Activated CD8-positive, alpha-beta memory T cell treated with anti-CD3 and anti-CD28 coated beads for 4 hours (primary cell): ENCODE measurements at places on chromosomes 1 and 21.

GRCh38 chr1:85579622-85580021, 939 bp upstream of the CCN1 start:
- no peak for DNase-seq

DNA sequence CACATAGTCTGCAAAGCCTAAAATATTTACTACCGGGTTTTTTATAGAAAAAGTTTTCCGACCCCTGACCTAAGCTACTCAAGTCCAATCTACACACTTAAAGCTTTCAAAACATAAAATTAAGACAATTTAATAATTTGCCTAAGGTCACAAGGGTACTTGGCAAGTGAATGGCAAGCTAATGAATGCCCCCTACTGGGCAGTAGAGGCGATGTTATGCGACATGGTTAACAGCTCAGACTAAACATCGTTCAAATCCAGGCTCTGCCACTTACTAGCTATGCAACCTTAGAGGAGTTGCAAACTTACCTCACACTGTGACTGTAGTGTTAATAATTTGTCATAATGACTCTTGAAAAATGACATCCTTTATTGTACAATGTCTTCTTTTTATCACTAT, 317.2 kb upstream of the NFIA start:
- DNase-seq, result no peak

DNA sequence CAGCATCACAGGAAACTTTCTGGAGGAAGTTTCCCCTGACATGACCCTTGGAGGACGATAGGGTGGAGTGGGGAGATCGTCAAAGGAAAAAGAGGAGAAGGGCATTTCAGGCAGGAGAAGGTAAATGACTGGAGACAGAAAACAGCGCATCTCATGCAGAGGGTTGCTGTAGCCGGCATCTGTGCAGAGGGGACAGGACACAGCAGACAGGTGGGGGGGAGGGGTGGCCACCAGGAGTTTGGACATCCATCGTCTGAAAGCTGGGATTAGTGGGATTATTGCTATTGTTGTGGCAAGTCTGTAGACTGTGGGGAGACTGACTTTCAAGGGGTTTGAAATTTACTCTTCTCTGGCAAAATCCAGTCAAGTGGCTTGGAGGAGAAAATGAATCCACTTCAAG, 463.9 kb downstream of the OMA1 start:
- DNase-seq, result no peak

GRCh38 chr1:188027613-188028012, 1198.9 kb downstream of the PLA2G4A start:
- no peak for DNase-seq

DNA sequence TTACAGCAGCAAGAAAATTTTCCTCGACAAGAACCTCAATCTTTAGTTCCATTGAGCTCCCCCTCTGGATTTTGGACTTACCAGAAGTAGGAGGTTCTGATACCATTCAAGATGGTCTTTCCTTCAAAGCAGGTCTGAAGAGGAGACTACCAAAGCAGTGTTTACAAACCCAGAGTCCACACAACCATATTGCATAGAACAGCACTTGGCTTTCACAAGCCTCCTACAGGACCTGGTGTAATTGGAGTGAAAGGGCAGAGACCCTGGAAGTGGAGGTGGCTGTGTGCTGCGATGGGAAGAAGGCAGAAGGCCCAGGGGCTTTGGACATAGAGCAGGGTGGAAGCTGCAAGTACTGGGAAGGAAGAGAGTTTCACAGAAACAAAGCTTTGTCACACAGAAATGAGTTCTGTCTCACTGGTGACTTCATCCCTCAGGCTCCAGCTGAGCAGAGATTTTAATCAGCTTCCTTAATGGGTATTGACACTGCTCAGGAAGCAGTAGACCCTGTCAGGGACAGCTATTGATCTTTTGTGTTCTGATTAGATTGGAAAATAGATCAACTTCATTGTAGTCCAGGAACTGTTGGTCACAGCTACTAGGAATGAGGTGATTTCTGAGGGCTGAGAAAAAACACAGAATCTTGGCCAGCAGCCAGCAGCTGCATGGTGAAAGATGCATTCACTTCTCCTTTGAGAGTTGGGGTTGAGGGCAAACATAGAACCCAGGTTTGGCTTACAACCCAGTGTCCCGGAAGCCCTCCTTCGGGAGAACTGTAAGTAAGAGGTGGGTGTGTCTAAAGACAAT, 124.0 kb downstream of the SYT2 start:
- no peak for DNase-seq

DNA sequence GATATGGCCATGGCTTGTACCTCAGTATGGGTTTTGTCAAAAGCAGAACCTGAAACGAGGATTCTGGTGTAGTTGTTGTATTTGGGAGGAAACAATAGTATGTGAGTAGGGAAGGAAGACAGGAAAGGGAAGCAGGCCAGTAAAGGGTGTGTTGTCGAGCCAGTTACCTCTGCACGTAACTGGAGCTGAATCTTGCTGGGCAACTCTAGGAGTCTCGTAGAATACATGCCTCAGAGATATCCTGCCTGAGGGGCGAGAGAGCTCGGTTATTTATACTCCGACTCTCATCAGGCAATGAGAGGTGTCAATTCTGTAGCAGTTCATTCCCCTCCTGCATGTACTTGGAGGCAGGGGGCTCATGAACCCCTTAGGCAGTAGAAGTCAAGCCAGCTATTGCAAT, 45.9 kb upstream of the KIF26B start:
- DNase-seq, result no peak

- no peak for DNase-seq
Observed at GRCh38 chr1:89608319-89608983, 24.5 kb upstream of the LRRC8C start.

DNA sequence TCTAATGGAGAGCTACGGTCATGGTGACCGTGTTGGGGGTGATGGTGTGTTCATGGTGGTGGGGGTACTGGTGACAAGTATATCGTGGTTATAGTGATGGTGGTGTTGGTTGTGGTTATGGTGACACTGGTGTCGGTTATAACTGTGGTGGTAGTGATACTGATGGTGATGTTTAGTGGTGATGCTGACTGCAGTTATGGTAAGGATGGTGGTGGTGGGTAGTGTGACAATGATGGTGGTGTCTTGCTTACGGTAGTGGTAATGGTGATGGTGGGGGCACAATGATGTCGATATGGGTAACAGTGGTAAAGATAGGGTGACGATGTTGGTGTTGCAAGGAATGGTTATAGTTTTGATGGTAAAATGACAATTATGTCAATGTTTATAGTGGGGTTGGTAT, 98.9 kb upstream of the SLC2A1 start:
- no peak for DNase-seq

GRCh38 chr21:46154155-46154954, 1.0 kb downstream of the FTCD start:
- DNase-seq, result no peak

- DNase-seq, result no peak
Observed at GRCh38 chr1:226372885-226373284, 35.0 kb downstream of the PARP1 start.

DNA sequence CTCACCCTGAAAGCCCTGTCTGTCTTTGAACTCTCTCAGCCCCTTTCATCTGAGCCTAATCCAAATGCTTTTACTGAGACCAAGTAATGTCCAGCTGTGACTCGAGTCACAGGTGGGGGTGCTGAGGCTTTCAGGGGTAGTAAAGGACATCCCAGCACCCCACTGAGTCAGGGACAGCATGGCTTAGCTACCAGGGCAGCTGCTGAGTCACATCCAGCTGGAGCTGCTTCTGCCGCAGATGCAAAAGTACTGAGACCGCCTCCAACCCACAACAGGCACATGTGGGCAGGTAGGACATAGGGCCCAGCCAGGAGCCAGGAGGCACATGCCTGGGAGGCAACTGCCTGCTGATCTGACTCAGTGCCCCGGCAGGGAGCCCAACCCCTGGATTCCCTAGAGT, 6.7 kb upstream of the VSIG8 start:
- DNase-seq, result no peak

- DNase-seq, result no peak
Observed at GRCh38 chr1:2789164-2789985, 12.1 kb downstream of the TTC34 start.

- DNase-seq, result no peak
Observed at GRCh38 chr1:199784138-199784895, 243.2 kb upstream of the NR5A2 start.
